Hematopoietic multipotent progenitor cell (in vitro differentiated cells): ENCODE measurements at places on chromosomes 5 and 9. TPM values are rescaled to one million over a fixed set of nuclear protein-coding genes. Genes with fewer than 3 reads are reported as not detected.

Gene WDR70
- total RNA-seq = 13.2 TPM

Gene SPAAR
- under 0.01 TPM for total RNA-seq

Gene PCDHGA10
- 1.1 TPM for total RNA-seq

Gene SH3GL2
- not detected for total RNA-seq

Gene TPPP
- total RNA-seq = 12.9 TPM
